ENCODE measurements at places on chromosomes 11 and 22.
A peak's percentile ranks its signal among the peaks of the same experiment; 100 is the strongest.

DNA sequence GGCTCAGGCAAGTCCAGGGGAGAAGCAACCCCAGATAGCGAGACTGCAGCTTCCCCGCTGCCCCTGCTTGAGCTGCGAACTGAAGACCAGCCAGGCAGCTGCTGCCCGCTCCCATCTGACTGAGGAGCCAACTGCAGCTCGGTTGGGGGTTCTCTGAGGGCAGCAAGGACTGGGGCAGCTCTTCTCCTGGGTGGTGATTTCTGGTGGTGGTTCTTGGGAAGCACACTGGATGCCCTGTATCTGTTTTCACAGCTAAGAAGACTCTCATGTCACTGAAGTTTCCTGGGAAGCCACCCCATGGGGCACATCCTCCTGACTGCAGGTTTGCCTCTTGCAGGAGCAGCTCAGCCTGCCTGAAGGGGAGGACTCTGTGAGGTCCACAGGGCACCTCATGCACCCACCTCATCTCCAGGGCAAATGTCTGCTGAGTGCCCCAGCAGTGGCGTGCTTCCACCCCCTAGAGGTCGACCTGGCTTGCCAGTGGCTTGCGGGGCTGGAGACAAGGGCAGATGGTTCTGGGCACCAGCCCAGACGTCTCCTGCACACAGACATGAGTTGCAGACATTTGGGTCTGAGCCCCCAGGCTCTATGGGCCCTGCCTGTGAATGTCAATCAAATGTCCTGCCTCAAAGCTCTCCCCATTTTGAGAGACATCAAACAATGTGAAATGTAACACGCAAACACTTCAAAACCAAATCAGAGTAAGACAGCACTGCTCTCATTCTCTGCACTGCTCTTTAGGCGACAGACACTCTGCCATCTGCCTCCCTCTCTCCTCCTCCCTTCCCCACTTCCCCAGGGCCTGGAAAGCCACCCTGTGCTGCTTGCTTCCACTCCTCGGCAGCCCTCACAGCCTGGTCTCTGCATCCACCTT lies 800.9 kb downstream of the BRD1 start:
- DNase-seq = peak; percentile 62
- no peaks in the 10 kb centered on the region for H3K27me3 ChIP-seq
- no peaks in the 10 kb centered on the region for H3K36me3 ChIP-seq
- H3K4me1 ChIP-seq = no peaks in the 10 kb centered on the region
- no peak overlapping the region for H3K27ac ChIP-seq

GRCh38 chr11:102268985-102269470 lies 48.3 kb upstream of the BIRC3 start:
- H3K36me3 ChIP-seq = no peaks in the 10 kb centered on the region
- H3K4me3 ChIP-seq = peak overlapping the region; percentile 7
- H3K27me3 ChIP-seq = no peaks in the 10 kb centered on the region
- peaks cover 6% of the 10 kb centered on the region for H3K4me1 ChIP-seq

DNA sequence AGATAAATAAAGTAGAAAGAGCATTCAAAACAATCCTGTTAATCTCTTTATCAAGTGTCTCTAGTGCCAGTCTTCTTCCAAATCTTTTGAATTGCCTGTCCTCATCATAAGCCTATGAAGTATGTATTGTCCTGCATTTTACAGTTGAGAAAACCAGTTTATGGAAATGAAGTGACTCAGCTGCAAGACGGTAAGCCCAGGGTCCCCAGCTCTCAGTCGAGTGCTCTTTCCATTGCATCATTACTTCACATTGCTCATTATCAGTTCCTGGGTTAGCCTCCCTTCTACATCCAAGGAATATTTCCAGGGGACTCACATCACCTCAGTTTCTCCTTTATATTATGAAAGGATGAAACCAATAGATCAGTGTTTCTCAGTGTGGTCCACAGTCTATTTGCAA lies 9.1 kb upstream of the P4HA3 start:
- no peak for DNase-seq
- H3K27ac ChIP-seq = no peak overlapping the region
- H3K4me3 ChIP-seq = no peak overlapping the region
- peaks cover 1% of the 10 kb centered on the region for H3K4me1 ChIP-seq
- no peaks in the 10 kb centered on the region for H3K36me3 ChIP-seq

DNA sequence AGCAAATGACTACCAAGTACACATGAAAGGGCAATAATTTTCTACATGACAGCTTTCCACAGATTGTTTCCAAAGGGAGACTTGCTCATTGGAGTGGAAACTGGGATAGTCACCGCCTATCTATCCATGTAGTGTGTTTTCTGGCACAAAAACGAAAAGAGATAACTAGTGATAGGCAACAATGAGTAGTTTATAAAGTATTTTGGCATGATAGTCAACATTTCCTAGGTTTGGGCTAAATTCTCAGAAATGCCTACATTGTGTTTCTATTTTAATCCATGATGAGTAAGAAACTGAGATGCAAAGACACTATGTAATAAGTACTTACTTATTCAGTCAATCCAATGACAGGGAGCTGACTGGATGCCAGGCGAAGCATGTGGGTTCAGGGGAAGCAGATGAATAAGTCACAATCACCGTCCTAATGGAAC lies 1129.1 kb downstream of the DLG2 start:
- H3K27me3 ChIP-seq = no peaks in the 10 kb centered on the region
- no peaks in the 10 kb centered on the region for H3K36me3 ChIP-seq

DNA sequence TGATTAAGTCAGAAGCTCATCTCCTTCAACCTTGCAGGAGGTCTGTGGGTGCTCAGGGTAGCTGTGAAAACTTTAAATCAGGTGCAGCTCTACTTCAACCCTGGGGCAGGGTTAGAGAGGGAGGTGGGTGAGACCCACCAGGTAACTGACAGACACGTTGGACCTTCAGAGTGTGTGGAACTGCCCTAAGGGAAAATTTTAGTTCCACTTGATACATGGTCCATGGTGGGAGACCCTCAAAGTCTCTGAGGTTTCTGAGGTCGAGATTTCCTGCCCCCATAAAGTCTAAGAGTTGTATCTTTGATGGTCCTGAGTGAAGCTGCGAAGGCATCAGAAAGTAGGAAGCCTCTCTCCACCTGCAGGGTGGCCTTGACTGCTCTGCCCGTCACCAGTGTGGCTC lies 23.9 kb upstream of the NNMT start:
- no peaks in the 10 kb centered on the region for H3K4me1 ChIP-seq
- no peaks in the 10 kb centered on the region for H3K27me3 ChIP-seq
- H3K27ac ChIP-seq = no peak overlapping the region
- DNase-seq = no peak
- H3K36me3 ChIP-seq = no peaks in the 10 kb centered on the region

- no peak overlapping the region for H3K27ac ChIP-seq
- no peak overlapping the region for H3K4me3 ChIP-seq
- no peak for DNase-seq
- H3K27me3 ChIP-seq = no peaks in the 10 kb centered on the region
- no peaks in the 10 kb centered on the region for H3K4me1 ChIP-seq
- peaks cover 5% of the 10 kb centered on the region for H3K36me3 ChIP-seq
Observed at GRCh38 chr11:78205256-78205655, 16.5 kb downstream of the USP35 start.

DNA sequence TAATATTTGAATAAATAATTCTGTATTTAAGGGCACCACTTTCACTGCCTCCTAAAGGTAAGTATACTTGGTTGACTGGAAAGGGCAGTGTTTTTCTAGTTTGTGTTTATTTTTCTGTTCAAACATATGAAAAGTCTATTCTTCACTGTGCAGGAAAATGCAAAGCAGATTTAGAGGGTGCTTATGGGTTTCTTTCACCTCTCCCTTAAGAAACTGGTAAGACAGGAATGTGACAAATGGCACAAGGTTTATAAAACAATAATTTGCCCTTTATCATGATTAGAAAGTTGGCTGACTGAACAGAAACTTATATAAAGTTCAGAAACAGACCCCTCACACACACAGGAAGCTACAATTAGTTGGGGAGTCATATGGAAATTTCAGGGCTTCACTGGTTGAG lies 60.6 kb downstream of the PLEKHA7 start:
- H3K36me3 ChIP-seq = no peaks in the 10 kb centered on the region
- no peak overlapping the region for H3K4me3 ChIP-seq
- H3K4me1 ChIP-seq = peaks cover 4% of the 10 kb centered on the region
- no peak overlapping the region for H3K27ac ChIP-seq
- H3K27me3 ChIP-seq = no peaks in the 10 kb centered on the region

GRCh38 chr11:66603072-66603471 lies 10.1 kb downstream of the CCS start:
- H3K4me3 ChIP-seq = no peak overlapping the region
- H3K27ac ChIP-seq = no peak overlapping the region
- H3K27me3 ChIP-seq = no peaks in the 10 kb centered on the region
- H3K36me3 ChIP-seq = no peaks in the 10 kb centered on the region

All from testis (tissue), 5 donors.